ENCODE measurements at places on chromosomes 4 and X.

DNA sequence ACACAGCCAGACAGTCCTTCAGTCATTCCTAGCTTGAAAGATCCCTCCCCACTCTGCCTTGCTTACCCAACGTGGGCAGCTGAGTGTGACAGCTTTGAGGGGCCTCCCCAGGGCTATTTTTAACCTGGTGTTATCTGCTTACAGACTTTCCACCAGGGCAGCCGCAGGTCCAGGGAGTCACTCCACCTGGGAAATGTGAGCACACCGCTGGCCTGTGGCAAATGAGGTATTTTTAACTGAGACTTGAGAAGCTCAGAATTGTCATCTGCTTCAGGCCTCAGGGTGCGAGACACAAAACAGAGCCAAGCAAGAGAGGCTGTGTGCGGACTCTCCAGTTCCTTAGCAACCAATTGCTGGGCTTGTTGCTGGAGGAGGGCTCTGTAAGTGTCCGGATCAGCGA, 13.0 kb downstream of the CORIN start:
- no peaks in the 10 kb centered on the region for H3K4me1 ChIP-seq
- no peaks in the 10 kb centered on the region for H3K27me3 ChIP-seq
- H3K36me3 ChIP-seq, result no peaks in the 10 kb centered on the region
- DNase-seq, result peak; percentile 56
- H3K27ac ChIP-seq, result peak overlapping the region; percentile 17

DNA sequence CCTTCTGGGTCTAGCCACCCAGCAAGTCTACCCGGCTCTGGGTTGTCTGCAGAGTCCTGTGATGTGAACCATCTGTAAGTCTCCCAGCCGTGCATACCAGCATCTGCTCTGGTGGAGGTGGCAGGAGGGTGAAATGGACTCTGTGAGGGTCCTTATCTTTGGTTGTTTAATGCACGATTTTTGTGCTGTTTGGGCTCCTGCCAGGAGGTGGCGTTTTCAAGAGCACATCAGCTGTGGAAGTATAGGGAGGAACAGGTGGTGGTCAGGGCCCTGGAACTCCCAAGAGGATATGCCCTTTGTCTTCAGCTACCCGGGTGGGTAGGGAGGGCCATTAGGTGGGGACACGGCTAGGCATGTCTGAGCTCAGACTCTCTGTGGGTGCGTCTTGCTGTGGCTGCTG, 66.5 kb upstream of the ZFP42 start:
- peaks cover 7% of the 10 kb centered on the region for H3K4me1 ChIP-seq
- no peak overlapping the region for H3K27ac ChIP-seq
- H3K36me3 ChIP-seq, result no peaks in the 10 kb centered on the region
- H3K4me3 ChIP-seq, result no peak overlapping the region

DNA sequence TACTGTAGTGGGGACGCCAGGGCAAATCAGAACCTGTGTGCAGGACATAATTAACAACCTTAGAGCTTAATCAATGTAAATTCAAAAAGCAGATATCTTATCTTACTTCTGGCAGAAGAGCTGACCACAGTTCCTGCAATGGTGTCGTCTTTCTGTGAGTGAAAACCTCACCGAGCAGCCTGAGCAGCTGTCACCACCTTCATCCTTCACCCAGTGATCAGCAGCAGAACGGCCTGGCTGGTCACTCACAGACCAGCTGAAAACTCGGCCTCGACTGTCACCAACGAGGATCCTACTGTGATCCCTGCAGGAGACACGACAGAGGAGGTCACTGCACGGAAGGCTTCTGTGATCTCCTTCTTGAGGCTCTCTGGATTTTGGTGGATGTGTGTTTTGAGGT, 94.2 kb downstream of the CDS1 start:
- H3K4me1 ChIP-seq, result peaks cover 1% of the 10 kb centered on the region
- no peaks in the 10 kb centered on the region for H3K36me3 ChIP-seq

DNA sequence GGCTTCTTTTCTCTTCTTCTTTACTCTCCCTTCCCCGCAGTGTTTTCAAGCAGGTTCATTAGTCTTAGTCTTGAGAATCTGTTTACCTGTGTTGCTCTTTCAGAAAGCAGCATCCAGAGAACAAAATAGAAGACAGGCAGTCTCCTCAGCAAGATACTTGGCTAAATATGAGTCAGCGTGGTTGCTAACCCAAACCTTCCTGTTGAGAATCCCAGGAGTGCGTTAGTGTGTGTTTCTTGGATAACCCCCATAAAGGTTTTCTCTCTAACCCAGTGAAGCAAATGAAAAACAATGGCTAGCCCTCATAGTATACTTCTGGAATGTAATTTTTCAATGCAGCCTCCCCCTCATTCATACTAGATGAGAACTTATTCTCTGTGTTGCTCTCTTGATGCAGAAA, 41.1 kb downstream of the BMPR1B start:
- no peaks in the 10 kb centered on the region for H3K36me3 ChIP-seq
- no peak for DNase-seq
- H3K4me3 ChIP-seq, result no peak overlapping the region
- no peaks in the 10 kb centered on the region for H3K4me1 ChIP-seq

DNA sequence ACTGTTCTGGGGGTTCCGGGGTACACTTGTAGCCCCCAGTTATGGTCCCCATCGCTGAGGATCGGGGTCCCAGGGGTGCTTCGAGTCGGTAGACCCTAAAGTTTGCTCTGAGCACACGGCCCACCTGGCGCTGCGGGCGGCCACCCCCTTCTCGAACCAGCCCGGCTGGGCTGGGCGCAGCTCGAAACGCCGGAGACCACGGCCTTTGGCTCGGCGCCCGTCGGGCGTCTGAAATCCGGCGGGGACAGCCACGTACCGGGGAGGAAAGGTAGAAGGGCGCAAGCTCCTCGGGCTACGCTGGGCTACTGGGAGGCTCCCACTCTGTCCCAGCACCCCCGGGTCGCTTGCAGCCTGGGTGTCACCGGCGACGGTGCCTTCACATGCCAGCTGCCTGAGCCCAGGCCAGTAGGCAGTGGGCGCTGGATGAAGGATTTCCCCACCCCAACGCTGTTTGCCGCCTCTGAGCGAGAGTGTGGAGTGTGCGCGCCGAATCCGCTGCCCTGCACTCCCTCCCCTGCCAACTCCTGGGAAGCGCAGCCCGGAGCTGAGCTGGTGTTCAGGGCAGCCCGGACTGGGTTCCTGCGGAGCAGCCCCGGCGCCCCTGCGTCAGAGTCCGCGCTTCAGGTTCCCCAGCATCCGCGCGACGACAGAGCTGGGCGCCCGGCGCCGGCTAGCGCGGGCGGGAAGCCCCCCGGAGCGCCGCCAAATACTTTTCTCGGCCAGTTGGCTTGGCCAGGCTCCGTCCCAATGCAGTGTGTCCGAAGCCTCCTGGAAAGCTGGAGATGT, 637 bp downstream of the MAMLD1 start:
- peaks cover 7% of the 10 kb centered on the region for H3K27me3 ChIP-seq
- H3K4me3 ChIP-seq, result peak overlapping the region; percentile 29
- H3K27ac ChIP-seq, result no peak overlapping the region
- DNase-seq, result peak; percentile 55
- no peaks in the 10 kb centered on the region for H3K36me3 ChIP-seq
- peaks cover 11% of the 10 kb centered on the region for H3K4me1 ChIP-seq

GRCh38 chr4:74471264-74471663, 26.3 kb downstream of the AREG start:
- no peak overlapping the region for H3K4me3 ChIP-seq
- no peaks in the 10 kb centered on the region for H3K36me3 ChIP-seq
- H3K27me3 ChIP-seq, result no peaks in the 10 kb centered on the region
- H3K4me1 ChIP-seq, result no peaks in the 10 kb centered on the region
- no peak for DNase-seq
- H3K27ac ChIP-seq, result no peak overlapping the region

DNA sequence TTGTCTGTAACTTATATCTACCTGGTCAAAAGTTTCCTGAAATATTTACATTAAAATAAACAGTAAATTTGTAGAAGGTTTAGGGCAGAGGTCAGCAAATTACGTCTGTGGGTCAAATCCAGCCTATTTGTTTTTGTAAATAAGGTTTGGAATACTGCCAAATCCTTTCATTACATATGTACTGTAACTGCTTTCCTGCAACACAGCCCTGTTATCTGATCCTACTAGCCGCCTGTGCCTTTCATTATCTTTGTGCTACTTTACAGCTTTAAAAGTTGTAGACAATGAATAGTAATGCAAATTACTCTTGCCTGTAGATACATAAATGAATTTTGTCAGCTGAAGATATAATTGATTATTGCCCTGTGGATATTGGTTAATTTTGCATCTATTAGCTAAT, 369.6 kb upstream of the SLC7A11 start:
- H3K27ac ChIP-seq, result no peak overlapping the region
- H3K36me3 ChIP-seq, result no peaks in the 10 kb centered on the region
- H3K4me3 ChIP-seq, result no peak overlapping the region

DNA sequence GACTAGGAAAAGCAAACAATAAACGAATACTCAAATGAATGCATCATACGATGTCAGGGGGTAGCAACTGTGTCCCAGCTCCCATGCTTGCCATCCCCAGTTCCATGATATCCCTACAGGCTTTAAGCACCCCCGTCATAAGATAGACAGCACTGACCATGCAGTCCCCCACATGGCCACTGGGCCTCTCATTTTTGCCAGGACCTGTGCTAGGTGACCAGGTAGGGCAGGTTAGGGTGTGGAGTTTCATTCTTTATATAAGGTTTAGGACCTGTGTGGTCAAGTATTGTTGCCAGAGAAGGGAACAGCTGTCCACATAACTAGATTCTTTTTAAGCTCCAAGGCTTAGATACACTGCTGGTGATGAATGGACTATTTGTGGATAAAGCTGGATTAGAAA, 9.7 kb downstream of the PPEF2 start:
- no peaks in the 10 kb centered on the region for H3K4me1 ChIP-seq
- no peak overlapping the region for H3K27ac ChIP-seq
- H3K27me3 ChIP-seq, result peaks cover 3% of the 10 kb centered on the region
- DNase-seq, result no peak
- no peak overlapping the region for H3K4me3 ChIP-seq

- no peak for DNase-seq
- H3K27ac ChIP-seq, result no peak overlapping the region
- no peaks in the 10 kb centered on the region for H3K27me3 ChIP-seq
- no peak overlapping the region for H3K4me3 ChIP-seq
- no peaks in the 10 kb centered on the region for H3K4me1 ChIP-seq
Observed at GRCh38 chr4:28254003-28254402, 1393.4 kb downstream of the STIM2 start.

- H3K4me1 ChIP-seq, result peaks cover 7% of the 10 kb centered on the region
- no peaks in the 10 kb centered on the region for H3K27me3 ChIP-seq
- DNase-seq, result peak; percentile 95
- H3K4me3 ChIP-seq, result peak within 1 kb of the TSS; percentile 75
- H3K36me3 ChIP-seq, result no peaks in the 10 kb centered on the region
- H3K27ac ChIP-seq, result peak within 1 kb of the TSS; percentile 88
Observed at GRCh38 chr4:102760645-102761295, at the start of gene MANBA. MANBA (minus strand) TSS chr4:102760968; CDS start chr4:102760894, 74 bp downstream.

DNA sequence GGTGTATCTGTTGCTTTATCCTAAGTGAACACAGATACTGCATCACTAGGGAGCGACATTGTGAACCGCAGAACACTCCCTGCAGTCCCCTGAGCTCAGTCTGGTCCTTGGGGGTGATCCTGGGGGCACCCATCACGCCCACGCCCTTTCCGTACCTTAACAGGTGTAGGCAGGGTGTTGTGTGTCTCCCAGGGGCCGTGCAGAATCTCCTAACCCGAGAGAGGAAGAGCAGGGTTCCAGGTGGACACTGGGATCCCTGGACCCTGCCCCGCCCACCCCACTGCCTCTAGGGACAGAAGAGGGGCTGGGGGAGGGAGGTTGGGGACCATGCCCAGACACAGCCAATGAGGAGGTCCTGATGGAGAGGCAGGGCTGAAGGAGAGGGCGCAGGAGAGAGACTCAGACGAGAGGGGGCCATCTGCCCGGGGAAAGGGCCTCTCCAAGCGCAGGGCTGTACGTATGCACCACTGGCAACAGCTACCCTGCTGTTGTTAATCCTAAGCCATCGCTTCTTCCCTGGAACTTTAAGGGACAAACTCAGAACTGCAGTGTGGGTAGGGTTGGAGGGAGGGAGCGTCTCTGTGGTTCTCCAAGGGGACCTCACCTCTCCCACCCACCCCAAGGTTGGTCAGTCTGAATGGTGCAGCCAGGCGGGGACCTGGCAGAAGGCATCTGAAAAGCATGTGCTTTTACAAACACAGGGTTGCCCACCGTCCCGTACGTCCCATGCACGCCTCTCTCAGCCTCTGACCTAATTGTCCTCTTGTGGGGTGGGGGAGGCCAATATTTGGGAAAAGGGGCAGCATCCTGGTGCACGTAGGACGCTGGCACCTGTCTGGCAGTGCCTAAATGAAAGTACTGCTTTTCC, 2.5 kb downstream of the P2RY8 start:
- H3K27me3 ChIP-seq, result no peaks in the 10 kb centered on the region
- no peak overlapping the region for H3K4me3 ChIP-seq

DNA sequence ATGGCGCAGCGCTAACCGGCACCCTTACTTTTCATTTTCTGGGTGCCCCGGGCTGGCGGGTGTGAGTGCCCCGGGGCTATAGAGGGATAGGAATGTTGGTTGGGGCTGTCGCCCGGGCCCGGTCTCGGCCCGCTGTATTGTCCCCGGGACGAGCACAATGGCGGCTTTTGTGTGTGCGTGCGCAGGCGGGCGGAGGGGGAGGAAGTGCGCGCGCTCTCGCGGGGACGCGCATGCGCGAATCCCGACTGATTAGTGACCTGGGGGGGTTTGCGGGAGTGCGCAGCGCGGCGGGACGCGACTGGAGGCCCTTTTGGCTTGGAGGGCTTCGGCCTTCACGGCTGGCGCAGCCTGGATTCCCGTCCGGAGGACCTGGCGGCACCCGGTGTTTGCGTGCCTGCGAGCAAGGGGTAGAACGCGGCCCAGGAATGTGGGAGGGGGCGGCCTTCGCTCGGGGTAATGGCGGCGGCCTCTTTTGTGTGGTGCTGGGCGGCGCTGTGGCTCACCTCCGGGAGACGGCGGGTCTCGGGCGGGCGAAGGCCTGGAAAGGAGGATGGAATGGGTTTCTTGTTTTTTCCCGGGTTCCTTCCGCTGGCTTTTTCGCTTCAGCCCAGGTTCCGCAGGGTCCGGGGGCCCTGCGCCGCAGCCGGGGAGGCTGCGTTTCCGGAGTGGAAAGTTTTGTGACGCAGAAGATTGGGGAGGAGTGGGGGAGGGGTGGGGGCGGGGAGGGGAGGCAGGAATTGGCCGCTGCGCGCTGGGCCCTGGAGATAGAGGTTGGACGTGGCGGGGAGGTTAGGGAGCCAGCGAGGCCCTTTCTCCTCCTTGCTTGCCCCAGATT, 618 bp downstream of the DDX3X start:
- DNase-seq, result peak; percentile 86
- H3K4me3 ChIP-seq, result peak overlapping the region; percentile 76
- no peaks in the 10 kb centered on the region for H3K36me3 ChIP-seq
- H3K27ac ChIP-seq, result peak overlapping the region; percentile 99
- H3K4me1 ChIP-seq, result peaks cover 6% of the 10 kb centered on the region

DNA sequence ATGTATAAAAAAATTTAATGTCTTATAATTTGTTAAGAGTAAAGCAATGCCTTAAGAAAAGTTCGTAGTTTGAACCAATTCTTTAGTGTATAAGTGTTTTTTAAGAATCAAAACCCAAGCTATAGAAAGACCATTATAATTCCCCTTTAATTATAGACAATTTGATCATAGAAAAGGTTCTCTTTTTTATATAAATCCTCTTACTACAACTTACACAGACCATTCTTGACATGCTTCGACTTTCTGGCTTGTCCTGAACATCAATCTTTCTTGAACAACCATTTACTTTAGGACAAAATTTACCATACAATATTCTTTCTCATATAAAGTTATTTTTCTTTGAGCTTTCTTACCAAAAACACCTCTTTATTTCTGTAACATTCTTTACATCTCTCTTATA, 330.5 kb upstream of the SPANXN1 start:
- H3K27ac ChIP-seq, result no peak overlapping the region
- H3K4me3 ChIP-seq, result no peak overlapping the region
- DNase-seq, result no peak
